MG63 (cell line): ENCODE measurements at places on chromosomes 1 and 21. TPM values are rescaled to one million over a fixed set of nuclear protein-coding genes. Genes with fewer than 3 reads are reported as not detected.

DNA sequence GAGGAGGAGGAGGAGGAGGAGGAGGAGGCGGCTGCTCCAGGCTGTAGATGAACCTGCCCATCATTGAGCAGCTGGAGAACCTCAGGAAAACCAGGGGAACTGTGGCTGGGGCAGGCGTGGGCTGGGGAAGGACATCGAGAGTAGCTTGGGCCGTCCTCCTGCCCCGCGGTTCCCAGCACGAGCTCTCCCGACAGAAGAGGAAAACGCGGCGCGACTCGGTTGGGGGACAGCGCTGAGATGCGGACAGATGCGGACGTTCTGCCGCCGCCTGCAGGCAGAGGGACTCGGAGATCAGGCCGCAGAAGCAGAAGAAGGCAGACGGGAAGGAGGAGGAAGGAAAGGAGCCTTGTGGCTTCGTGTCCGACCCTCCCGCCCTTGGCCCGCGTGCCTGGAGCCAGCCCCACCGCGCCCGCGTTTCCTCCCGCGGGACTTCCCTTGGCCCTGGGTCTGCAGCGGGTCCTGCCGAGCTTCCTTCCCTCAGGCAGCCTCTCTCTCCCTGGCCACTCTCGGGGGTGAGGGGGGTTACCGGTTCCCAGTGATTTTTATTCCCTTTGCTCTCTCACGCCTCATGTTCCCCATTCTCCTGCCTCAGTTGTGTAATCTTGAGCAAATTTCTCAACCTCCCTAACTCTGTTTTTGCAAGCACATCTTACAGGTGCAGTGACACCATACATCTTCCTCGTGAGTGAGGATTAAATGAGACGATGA is 1.7 kb upstream of the TNFRSF9 start:
- peak; percentile 31 for DNase-seq

GRCh38 chr1:6141592-6141991 is 38.5 kb downstream of the CHD5 start:
- no peak for DNase-seq

Gene FYB2
- total RNA-seq, result not detected in 2 replicates

Gene TSPEAR
- total RNA-seq, result not detected in 2 replicates

- no peak for DNase-seq
Measured at GRCh38 chr1:53292690-53293089, 35.2 kb downstream of the LRP8 start.

GRCh38 chr1:57966751-57967406 is 543.0 kb upstream of the DAB1 start:
- DNase-seq, result no peak

DNA sequence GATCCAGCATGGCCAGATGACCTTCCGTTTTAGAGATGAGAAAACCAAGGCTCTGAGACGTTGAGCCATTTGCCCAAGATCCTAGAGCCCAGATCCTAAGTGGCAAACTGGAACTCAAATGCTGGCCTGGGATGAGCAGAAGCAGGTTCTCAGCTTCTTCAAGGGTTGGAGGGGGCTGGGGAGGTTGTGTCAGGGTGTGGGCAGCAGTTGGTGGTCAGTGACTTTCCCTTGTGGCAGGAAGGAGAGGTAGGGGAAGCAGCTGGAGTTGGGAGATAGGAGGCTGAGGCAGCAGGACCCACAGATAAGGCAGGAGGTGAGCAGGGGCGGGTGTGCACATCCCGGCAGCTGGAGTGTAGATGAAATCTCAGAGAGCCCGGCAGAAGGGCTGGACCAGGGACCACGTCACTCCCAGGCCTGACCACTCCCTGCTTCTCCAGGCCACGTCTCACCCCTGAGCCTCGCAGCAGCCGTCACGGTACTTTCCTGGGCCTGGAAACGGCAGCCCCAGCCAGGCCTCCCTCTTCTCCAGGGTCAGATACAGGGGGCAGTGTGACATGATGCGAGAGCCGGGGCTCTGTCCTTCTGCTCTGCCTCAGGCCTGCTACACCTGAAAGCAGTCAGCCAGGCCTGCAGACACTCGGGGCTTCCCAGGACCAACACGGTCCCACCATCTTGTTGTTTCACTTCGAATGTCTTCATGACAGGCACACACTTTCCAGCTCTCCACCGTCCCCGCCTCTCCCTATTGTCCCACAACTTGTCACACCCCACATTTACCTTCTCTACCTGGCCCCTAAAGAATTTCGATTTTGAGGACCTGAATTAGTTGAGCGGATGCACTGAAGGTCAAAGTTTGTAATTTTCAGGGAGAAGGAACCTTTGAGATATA is 11.5 kb upstream of the LAPTM5 start:
- no peak for DNase-seq

DNA sequence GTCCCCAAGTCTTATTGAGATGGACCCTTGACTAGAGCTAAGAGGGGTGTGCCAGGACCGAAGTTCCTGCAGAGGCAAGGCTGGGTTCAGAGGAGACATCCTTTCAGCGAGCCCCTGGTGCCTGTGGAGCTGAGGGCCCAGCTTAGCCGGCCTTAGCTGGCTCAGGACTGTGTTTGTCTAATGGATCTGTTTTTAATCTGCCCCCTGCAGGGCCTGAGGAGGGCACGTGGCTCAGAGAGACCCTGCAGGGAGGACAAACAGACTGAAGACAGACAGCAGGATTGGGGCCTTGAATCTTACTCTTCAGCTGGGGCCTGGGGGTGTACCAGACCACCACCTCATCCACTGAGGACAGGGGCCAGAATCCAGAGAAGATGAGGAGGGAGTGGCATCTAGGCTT is 1.6 kb downstream of the CRABP2 start:
- peak; percentile 39 for DNase-seq

Gene SERTAD4
- total RNA-seq, result 0.69 TPM in 1 of 2 replicates, not detected in the other

DNA sequence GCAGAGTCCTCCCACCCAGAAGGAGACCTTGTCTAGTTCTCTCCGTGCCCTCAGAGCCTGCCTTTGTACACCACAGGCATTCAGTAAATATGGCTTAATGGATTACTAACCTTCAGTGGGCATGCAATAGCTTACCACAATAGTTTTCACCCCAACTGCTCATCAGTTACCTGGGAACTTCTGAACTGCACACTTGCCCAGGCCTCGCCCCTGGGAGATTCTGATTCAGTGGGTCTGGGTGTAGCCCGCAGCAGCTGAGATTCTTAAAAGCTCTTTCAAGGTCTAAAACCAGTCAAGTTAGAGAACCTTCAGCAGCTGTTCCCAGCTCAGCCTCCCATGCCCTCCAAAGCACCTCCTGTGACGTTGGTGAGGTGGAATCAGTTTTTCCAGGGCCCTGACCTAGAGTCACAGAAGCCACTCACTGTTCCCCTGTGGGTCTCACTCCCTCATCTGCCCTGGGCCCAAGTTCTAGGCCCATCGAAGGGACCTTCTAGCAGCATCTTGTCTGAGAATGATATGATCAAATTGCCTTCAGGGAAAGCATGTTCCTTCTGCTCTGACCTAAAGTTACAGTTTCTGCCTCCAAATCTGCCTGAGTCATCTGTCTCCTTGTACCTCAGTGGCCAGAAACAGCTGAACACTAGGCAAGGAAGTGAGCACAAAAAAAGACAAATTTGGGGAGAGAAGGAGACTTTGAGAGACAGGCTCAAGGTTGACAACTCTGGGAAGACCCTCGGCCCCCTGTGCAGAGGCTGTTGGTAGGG is 10.8 kb downstream of the ASAP3 start:
- DNase-seq, result no peak

Gene S100A5
- not detected in 2 replicates for total RNA-seq

- DNase-seq, result no peak
Measured at GRCh38 chr21:38574895-38575575, 76.8 kb upstream of the ERG start.

DNA sequence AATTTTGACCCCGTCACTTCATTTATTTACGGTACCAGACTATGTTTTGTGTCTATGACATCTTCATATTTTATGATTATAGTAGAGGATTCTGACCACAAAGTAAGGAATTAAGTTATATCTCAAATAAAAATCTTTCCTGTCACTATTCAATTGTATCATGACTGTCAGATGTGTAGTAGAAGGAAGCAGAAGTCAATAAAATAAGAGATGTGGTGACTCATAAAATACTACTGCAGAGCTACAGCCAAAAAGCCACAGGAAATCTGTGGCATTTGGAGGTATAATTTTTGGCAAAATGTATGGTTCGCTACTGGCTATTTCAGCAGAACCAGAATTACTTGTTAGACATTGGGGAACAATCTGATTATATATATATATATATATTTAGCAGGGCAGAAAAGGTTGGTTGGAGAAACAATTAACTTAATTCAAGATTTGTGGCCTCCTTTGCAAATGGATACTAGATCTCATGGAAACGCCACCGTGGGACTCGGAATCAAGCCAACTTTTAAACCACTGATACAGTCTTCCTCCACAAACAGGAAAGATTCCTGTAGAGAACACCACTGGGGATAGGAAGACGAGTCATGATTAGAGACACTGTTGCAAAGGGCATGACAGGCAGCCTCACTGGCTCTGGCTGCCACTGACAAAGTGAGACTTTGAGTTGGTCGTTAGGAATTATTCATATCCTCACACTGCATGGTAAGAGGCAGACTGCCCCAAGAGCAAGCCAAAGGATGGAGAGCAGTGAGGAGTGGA is 5.1 kb downstream of the FCRL2 start:
- no peak for DNase-seq

Gene S100A8
- not detected in 2 replicates for total RNA-seq

GRCh38 chr1:86706018-86706635 is 1.8 kb downstream of the SH3GLB1 start:
- DNase-seq, result no peak

Gene TMPRSS2
- total RNA-seq, result not detected in 2 replicates

Gene KIF14
- total RNA-seq, result 11.6 and 15.7 TPM in 2 replicates

DNA sequence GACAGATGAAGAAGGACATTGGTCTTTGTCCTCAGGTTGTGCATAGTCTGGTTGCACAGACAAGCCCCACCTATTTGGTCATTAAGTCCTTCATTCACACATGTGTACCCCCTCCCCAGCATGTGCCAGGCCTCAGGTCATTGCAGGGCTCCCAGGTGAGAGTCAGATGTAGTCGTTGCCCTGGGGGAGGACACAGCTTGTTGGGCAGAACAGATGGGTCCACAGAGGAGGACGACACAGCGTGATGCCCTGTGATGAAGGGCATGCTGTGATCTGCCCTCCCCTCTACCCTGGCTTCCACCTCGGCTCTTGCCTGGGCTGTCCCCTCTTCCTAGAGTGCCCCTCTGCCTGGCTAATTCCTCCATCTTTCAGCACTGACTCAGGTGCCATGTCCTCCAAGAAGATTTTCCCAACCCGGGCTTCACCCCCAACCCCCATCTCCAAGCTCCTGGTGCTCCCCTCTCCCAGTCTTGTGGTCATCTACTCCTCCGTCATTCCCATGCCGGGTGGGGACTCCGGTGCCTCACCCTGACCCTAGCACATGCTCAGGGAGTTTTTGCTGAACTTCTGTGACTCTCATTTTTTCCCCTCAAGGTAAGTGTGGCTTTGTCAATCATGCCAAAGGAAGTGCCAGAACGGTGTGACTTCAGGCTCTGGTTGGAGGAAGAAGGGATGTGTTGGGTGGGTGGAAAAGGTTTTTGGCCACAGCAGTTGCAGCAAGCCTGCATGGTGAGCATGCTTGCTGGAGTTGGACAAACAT is 220.5 kb downstream of the FOXD2 start:
- no peak for DNase-seq

Gene RAP1GAP
- 0.22 TPM in 1 of 2 replicates, not detected in the other for total RNA-seq

- no peak for DNase-seq
Measured at GRCh38 chr1:51385776-51386175, 55.4 kb upstream of the TTC39A start.

GRCh38 chr1:92459871-92460320 is 26.8 kb downstream of the GFI1 start:
- no peak for DNase-seq

DNA sequence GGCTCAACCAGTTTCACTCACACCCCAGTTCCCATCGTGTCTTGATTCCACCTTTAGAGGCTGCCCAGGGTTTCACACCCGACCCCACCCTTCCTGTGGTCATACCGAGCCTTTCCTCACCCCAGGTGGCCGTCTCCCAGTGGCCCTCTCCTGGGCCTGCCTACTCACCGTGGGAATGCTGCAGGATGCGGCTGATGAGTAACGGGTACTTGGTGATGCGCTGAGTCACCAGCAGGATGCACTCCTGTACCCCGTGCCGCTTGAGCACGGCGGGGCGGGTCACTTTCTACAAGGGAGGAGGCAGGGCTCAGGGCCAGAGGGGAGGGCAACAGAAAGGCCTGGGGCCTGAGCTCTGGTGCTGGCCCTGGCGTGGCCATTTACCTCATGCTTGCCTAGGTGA is 16.4 kb downstream of the ARHGEF2 start:
- DNase-seq, result peak; percentile 100

DNA sequence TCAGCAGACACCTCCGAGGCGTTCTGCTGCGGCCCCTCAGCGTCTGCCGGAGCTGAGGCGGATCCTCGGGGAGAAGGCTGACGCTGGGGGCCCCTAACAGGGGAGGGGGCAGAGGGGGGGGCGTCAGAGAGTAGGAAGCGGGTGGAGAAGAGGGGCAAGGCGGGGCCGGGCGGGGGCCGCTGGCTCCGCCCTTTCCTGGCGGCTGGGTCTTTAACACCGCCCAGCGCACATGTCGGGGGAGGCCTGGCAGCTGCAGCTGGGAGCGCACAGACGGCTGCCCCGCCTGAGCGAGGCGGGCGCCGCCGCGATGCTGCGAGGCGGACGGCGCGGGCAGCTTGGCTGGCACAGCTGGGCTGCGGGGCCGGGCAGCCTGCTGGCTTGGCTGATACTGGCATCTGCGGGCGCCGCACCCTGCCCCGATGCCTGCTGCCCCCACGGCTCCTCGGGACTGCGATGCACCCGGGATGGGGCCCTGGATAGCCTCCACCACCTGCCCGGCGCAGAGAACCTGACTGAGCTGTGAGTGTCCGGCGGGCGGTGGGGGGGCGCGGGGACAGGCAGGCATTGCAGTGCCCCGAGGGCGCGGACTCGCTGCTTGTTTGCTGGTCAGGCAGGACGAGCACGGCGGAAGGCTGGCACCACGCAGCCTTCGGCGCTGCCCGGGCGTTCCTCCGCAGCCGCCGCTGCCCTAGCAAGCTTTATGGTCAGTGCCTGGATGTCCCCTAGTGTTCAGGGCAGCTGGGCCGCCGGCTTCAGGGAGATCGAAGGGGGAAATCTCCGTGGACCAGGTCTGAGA is at the start of gene NTRK1:
Gene NTRK1, plus strand, starts transcription at position 238 of the 796 bp plus-strand sequence. Its CDS starts 70 bp downstream, at position 308.
- peak; percentile 67 for DNase-seq

GRCh38 chr1:4422504-4423289 is 231.7 kb upstream of the AJAP1 start:
- DNase-seq, result no peak

DNA sequence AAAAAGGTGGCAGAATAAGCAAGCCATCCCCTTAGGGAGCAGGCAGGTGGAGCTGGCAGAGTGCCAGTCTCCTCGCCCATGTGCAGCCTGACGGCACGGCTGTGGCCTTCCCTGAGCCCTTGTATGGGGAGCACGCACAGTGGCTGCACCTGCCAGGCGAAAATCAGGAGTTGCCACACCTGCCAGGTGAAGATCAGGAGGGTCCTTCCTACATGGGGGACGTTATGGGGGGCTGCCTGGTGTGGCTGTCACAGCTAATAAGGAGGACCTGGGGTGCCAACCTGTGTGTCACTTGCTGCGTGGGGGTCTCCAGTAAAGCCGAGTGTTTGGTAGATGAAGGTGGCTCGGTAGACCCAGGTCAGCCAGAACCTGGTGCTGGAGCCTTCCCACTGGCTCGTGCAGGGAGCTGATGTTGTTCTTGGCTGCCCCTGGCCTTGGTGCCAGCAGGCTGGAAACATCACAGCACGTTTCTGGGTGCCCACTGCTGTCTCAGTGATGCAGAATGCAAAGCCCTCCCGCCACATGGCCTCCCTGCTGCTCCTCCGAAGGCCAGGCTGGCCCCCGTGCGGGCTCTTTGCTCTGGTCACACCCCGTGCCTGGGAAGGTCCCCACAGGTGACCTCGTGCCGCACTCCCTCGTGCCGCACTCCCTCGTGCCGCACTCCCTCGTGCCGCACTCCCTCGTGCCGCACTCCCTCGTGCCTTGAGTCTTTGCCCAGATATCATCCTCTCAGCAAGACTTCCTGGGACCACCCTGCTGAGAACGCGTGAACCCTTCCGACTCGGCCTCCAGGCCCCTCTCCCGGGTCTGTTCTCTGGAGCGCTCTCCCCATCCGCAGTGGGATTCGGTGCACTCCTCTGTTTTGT is 55.4 kb downstream of the SLC37A1 start:
- no peak for DNase-seq
